ENCODE measurements at places on chromosomes 13 and 19. TPM values are rescaled to one million over a fixed set of nuclear protein-coding genes. Genes with fewer than 3 reads are reported as not detected.

GRCh38 chr19:426725-427445 lies 17.9 kb upstream of the C2CD4C start:
- DNase-seq: no peak

DNA sequence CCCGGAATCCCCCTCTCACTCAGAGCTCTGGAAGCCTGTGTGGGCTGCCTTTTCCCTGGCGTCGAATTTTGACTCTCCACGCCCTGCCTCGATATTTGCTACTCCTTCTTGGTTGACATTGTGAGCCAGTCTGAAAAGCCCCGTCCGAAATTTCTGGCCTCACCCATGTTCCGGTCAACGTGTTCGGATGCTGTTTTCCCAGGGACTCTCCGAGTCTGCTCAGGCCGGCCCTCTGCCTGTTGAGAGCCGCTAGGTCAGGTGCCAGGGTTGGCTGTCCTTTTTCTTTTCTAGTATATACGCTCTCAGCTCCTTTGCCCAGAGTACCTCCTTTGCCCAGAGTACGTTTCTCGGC lies 6.8 kb upstream of the DGKH start:
- peak; percentile 76 for DNase-seq

DNA sequence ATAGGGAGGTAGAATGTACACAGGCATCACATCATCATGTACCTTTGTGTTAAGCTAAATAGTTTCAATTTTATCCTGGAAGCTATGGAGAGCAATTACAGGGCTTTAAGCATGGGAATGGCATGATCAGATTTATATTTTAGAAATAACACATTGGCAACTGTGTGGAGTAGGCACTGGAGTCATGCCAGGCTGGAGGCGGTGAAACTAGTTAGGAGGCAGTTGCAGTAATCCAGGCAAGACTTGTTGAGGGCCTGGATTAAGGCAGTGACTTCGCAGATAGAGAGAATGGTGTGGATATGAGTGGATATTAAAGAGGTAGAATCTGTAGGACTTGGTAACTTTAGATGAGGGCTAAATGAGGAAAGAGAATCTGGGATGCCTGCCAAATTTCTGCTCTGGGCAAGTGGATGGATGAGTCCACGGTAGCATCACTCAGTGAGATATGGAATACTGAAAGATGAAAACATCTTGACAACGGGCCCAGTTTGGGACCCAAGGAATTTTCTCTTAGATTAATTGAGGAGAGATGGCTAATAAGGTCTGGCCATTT lies 506.2 kb downstream of the FGF9 start:
- no peak for DNase-seq

DCLK1 gene
- 16.1 TPM for total RNA-seq

DNA sequence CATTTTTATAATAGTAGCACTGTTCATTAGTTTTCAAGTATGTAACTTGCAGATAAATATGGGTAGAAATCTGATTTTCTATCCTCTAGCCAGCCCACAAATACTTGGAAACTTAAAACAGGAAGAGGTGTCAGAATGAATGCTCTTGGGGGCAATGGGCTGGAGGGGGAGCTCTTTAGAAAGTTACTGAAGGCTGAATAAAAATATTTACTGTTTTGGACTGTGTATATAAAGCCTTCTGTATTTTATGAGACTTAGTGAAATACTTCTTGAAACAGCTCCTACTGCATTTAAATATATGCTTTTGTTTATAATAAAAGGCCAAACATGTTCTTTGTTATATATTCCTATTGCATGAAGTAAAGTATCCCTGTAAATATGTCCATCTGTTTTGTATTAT lies 138.8 kb downstream of the RGCC start:
- no peak for DNase-seq

DNA sequence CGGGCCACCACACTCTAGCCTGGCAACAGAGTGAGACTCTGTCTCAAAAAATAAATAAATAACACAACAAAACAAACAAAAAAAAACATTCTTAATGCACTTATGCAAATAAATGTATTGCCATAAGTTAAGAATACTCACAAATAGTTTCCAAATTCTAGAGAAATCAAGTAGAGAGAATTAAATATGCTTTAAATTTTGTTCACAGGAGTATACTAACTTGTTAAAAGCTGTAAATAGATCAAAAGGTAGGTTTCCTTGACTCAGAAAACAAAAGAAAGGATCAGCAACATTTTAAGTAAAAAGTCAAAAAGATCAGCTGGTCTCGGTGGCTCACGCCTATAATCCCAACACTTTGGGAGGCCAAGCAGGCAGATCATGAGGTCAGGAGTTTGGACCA lies 50.5 kb upstream of the ZNF429 start:
- no peak for DNase-seq

DNA sequence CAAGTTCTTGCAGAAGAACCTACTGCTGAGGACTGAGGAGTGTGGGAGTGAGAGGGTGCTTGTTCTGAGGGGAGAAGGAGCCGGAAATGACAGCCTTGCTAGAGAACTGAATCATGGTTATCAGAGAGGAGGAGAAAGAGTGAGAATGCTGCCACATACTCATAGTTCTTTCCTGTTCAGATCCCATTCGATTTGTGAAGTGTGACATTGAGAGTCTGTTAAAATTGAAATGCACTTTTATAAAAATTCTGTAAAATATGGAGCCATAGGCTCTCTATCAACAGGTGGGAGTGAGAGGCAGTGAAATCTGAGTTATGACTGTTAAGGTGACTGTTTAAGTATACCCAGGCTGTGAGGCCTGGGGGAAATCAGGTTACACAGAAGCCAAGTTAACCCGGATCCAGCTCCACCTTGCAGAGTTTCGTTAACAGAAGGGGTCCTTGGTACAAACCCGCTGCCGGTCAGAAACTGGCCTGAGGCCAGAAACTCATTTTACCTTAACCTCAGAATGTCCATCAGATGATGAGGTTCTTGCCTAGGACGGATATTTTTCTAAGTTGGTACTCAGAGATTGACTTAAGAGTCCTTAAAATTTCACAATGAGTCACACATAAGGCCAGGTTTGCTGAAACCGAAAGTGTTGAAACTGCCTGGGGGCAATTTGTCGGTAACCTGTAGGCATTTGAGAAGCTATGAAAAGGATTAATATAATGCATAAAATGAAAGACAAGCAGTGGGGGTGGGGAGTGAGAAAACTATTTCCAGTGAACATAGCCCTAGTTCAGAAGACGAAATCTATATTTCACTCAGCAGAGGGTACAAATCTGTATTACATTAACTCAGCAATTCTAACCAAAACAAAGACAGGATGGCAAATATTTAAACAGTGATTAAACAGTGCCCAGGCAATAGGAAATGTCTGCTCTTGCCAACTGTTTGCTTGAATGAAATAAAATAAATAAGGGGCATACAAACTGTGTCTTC lies 350.5 kb downstream of the KCNRG start:
- no peak for DNase-seq

GRCh38 chr19:43807651-43808050 lies 5.4 kb upstream of the LYPD5 start:
- no peak for DNase-seq

- DNase-seq: peak; percentile 83
Observed at GRCh38 chr13:22915442-22916082, 265.2 kb upstream of the SGCG start.

GRCh38 chr13:43422116-43422515 lies 364.7 kb downstream of the ENOX1 start:
- no peak for DNase-seq

PPFIA3 gene
- total RNA-seq: 9.5 TPM

DNA sequence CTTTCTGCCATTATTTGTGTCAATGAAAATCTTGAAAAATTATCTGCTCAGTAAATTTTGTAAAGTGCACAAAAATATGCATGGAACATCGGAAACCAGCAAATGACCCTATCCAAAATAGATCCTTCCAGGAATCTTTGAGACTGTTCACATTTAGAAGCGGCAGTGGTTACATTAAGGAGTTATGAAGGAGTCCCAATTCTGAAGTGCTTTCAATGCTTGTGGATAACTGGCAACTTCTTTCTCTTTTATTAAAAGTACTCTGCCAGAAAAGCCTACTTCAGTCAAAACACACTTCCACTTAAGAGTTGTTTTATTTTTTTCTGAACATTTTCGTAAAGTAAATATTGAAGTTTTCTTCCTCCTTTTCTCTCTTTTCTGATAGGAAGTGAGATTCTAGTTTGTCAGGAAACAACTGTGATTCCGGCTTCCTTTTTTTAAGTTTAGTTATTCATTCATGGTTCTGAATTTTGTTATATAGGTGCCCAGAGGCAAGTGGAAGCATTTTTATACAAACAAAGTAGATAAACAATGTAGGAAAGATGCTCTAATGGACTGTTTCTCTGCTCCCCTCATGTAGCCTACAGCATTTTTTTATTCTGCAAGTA lies 83.5 kb downstream of the PCDH9 start:
- DNase-seq: no peak

ZNF548 gene
- 13.4 TPM for total RNA-seq

CAPN12 gene
- 0.63 TPM for total RNA-seq
